ENCODE measurements at places on chromosomes 16 and 17.

GRCh38 chr17:51951741-51952140 is 206.8 kb downstream of the CA10 start:
- DNase-seq = no peak

DNA sequence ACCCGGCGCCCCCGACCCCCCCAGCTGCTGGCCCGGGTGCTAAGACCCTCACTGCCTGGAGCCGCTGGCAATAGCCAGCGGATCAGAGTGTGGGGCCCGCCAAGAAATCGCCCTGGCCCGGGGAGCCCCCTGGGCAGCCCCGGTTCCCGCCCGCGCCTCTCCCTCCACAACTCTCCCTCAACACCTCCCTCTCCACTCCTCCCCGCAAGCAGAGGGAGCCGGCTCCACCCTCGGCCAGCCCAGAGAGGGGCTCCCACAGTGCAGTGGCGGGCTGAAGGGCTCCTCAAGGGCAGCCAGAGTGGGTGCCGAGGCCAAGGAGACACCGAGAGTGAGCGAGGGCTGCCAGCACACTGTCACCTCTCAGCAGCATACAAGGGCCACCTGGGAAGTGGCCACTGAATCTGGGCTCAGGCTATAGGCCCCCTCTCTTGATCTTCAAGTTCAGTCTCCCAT is 385.5 kb downstream of the SEC14L1 start:
- DNase-seq = no peak

- no peak for DNase-seq
Measured at GRCh38 chr17:77349976-77350830, 209.4 kb downstream of the SEC14L1 start.

GRCh38 chr16:62738666-62739460 is 702.6 kb upstream of the CDH8 start:
- peak; percentile 41 for DNase-seq

GRCh38 chr16:68700831-68701230 is 36.3 kb upstream of the CDH1 start:
- no peak for DNase-seq

DNA sequence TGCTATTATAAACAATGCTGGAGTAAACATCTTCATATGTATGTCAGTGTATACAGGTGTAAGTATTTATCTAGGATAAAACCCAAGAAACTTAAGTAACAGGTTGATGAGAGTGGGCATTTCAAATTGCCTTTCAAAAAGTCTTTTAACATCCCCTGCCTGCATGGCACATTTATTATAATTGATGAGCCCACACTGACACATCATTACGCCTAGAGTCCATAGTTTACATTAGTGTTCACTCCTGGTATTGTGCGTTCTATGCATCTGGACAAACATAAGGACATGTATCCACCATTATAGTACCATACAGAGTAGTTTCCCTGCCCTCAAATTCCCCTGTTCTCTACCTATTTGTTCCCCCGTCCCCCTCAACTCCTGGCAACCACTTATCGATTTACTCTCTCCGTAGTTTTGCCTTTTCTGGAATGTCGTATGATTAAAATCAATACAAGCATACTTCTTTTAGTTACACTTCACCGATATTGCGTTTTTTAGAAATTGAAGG is 53.7 kb downstream of the NACA2 start:
- no peak for DNase-seq

- DNase-seq = no peak
Measured at GRCh38 chr16:54359081-54359480, 72.5 kb upstream of the IRX3 start.

DNA sequence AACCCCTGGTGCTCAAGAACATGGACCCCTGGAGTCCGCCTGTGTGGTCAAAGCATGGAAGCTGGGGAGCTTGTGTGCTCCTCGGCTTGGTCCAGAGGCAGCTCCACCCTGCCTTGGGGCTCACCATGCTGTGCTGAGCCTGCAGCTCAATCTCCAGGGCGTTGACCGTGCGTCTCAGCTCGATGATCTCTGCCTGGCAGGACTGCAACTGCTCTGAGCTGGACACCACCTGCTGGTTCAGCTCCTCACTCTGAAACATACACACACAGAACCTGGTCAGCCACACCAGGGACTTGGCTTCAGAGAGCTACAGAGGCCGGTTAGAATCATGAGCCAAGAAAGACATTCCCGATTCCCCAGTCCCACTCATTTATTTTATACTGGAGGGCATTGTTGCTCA is 2.7 kb downstream of the KRT35 start:
- DNase-seq = no peak

DNA sequence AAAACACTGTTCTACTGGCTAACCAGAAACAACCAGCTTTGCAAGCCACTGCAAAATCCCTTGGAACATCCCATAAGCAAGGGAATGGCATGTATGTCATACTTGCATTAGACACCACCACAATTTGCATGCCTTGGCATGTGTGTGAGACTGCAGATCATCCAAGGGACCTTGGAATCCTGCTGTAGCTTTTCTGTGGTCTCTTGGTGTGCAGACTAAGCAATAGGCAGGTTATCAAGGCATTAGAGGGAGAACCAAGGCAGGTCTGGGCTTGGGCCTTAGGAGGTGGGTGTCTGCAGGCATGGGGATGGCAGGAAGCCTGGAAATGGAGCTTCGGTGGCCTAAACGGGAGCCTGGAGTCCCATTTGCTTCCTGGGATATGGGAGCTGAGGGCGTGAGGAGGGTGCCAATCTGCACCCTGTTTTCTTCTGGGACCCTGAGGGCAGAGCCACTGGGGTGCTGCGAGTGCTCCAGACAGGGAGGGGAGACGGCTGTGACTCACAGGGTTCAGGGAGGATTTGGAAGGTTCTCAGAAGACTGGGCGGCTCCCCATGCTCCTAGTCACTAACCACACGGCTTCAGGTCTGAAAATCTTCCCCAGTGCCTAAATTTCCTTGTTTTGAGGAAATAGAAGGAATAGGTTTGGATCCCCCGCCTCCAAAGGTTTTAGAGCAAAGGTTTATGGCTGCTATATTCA is 36.6 kb downstream of the FAM20A start:
- no peak for DNase-seq

- DNase-seq = no peak
Measured at GRCh38 chr16:73737637-73738036, 559.0 kb upstream of the PSMD7 start.

- DNase-seq = no peak
Measured at GRCh38 chr16:49592546-49593423, 219.2 kb downstream of the C16orf78 start.

DNA sequence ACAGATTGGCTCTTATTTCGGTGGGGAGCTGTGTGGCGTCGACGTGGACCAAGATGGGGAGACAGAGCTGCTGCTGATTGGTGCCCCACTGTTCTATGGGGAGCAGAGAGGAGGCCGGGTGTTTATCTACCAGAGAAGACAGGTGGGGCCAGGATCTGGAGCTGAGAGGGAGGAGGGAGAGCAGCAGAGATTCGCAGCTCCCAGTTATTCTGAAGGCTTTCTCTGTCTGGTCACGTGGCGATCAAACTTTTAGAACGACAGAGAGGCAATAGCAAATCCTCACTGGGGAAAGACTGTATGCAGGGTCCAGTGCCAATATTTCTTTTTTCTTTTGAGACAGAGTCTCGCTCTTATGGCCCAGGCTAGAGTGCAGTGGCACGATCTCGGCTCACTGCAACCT is 22.2 kb downstream of the ITGAL start:
- no peak for DNase-seq

GRCh38 chr16:24396350-24397271 is 140.5 kb downstream of the CACNG3 start:
- no peak for DNase-seq

GRCh38 chr17:39872751-39873150 is 4.7 kb downstream of the ZPBP2 start:
- DNase-seq = no peak

DNA sequence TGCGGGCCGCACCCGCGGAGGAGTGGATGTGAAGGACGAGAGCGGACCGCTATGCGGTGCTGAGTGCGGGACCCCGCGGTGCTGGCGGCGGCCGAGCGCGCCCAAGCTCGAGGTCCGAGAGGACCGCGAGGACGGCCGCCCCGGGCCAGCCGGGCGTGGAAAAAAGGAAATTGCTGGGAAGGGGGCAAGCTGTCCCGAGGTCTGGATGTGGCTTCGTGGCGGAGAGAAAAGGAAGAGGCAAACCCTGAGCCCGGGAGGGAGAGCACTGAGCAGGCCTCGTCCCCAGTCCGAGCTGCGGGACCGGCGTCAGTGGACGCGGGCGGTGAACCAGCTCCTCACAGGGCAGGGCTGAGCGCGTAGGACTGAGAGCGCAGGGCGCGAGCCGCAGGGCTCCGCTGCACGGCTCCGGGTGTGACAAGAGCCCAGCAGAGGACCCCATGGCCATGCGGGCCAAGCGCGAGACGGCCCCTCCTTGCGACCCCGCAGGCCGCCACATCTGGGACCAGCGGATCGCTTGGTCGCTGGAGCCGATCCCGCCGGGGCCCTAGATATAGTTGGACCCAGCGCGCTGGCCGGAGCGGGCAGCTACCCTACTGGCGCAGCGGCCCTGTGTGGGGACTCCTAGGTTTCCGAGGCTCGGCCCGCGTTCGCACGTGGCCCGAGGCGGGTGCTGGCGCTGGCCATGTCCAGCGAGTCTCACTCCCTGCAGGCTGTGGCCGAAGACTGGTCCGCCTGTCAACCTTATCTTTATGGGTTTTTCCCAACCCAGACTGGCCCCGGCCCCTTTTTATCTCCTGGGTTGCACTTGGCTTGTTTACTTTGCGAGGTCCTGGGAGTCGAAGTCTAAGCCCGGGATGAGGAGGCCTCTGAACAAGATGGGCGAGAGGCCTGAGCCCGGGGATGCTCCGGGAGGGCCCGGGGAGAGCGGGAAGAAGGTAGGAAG is 2.4 kb downstream of the TBX4 start:
- no peak for DNase-seq

- DNase-seq = no peak
Measured at GRCh38 chr17:74343526-74344284, 17.7 kb downstream of the KIF19 start.
